Right atrium auricular region (tissue), 2 donors: ENCODE measurements at places on chromosomes 6 and 20. TPM values are rescaled to one million over a fixed set of nuclear protein-coding genes. Genes with fewer than 3 reads are reported as not detected.

DNA sequence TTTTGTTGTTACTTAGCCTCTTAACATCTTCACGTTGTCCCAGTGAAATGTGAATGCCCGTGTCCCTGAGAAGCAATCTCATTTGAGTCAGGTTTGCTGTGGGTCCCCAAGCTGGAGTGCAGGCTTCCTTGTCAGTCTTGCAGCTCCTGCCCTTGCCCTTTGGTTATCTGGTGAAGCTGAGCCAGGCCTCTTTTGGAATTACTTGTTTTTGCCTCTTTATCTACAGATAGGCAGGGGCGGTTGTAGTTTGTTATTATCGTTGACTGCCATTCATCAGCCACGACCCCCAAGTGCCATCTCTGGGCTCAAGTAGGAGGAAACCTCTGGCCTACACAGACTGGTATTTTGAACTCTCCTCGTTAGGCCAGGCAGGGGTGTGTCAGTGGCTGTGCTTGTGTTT lies 2.2 kb downstream of the TMEM14C start:
- no peak for DNase-seq

- no peak for DNase-seq
These were observed 356.4 kb downstream of the PRKN start for GRCh38 chr6:162371121-162371520.

DNA sequence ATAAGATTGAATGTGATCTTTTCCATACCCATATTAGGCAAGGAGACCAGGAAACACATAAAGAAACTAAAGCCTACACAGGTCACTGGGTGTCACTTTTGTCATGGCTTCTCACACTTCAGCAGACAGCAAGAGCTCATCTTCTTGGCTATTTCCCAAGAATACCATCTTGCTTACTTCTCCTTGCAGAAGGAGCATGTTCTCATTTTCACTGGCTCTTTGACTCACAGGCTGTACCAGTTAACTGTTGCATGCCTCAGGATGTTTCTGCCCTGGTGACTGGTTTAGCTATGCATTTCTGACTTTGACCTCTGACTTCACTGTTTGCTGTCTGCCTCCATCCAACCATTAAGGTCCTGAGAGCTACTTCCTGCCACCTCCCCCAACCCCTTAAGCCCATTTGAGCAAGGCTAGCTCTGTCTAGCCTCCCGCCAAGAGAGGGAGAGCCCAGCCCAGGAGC lies 40.3 kb upstream of the OGFRL1 start:
- DNase-seq, result no peak

- no peak for DNase-seq
These were observed 162.6 kb upstream of the RNF217 start for GRCh38 chr6:124799638-124800037.

FGD2 gene
- 8.0 TPM for total RNA-seq

GJA10 gene
- not detected for total RNA-seq

NTSR1 gene
- not detected for total RNA-seq

PSORS1C1 gene
- total RNA-seq, result 0.33 TPM
